ENCODE measurements at places on chromosomes 4 and X.

DNA sequence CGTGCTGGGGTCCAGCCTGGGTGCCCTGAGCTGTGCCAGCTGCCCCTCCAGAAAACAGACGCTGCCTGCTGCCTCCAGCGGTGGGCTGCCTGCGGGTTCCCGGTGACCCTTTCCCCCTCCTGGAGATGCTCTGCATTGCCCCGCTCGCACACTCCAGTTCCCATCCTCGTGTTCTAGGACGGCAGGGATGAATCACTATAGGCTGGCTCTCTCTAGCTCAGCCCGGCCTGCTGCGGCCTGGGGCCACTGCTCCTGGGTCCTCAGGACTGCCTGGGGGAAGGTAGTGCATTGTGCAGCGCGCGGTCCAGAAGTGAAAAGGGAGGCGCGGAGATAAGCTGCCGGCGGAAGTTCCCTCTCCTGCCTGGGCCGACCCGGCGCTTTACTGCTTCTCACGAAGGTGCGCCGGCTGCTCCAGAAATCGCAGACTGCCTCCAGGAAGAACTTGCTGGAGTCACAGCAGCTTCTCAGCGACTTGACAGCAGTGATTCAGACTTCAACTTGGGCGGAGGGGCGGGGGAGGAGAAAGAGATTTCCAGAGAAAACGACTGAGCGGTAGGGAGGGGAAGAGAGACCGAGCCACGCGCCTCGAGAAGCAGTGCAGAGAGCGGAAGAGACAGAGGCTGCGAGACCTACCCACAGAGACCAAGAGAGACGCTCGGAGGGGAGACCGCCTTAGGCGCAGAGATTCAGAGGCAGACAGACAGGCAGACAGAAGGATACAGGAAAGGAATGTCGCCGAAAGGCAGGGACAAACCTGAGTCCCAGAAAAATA, 6.7 kb upstream of the MSX1 start:
- DNase-seq = no peak

DNA sequence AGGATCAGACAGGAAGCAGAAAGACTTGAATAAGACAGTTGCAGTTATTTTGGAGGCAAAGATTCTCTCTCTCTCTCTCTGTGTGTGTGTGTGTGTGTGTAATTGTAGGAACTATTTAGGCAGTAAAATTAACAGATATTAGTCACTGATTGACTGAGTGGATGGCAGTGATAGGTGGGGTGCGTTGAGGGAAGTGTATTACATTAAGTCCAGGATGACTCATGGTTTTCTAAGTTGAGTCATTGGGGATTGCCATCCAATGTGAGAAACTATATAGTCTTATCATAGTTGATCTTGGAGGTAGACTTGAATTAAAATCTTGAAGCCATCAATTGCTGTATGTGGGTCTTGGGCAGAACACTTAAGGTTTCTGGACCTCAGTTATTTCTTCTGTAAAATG, 75.4 kb downstream of the AR start:
- no peak for DNase-seq

DNA sequence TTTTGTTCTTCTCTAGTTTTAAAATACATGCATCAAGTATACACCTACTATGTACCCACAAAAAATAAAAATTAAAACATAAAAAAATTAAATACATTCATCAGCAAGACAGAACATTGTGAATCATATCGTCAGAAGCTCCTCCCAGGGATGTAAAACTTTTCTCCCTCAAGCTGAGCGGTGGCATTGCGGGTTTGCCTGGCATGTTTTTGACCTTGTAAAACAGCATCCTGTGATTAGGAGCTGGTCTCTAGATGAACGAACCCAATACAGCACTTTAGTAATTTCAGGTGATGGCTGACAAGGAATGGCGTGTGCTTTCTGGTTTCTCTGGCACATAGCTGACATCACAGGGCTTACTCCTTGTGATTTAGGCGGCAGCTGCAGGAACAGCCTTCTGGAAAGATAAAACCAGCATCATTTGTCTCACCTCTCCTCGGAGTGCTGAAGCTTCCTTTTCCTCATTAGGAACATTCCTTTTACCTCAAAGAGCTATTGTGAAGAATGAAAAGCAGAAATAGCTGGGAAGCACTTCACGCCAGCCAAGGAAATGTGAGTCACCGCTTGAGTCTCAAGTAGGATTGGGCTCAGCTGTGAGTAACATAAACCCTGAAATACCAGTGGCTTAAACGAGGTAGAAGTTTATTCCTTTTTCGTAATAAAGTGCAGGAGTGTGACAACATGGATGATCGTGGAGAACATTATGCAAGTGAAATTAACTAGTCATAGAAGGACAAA, 44.3 kb downstream of the NYX start:
- peak; percentile 24 for DNase-seq

DNA sequence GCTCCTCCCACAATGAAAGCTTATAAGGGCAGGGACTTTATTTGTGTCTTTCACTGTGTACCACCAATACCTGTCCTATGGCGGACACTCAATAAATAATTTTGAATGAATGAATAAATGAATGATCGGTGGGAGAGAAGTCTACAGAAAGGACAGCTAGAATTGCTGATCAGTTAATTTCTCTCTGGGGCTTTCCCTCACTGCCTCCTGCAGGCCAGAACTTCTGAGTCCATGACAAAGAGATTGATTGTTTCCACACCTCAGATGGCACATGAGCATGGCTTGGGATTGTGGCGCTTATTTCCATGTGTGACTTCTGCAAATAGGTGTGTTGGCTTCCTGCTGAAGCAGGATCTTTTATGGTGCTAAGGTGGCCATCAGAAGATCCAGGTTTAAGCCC, 6.3 kb downstream of the FAM47E start:
- DNase-seq = no peak

DNA sequence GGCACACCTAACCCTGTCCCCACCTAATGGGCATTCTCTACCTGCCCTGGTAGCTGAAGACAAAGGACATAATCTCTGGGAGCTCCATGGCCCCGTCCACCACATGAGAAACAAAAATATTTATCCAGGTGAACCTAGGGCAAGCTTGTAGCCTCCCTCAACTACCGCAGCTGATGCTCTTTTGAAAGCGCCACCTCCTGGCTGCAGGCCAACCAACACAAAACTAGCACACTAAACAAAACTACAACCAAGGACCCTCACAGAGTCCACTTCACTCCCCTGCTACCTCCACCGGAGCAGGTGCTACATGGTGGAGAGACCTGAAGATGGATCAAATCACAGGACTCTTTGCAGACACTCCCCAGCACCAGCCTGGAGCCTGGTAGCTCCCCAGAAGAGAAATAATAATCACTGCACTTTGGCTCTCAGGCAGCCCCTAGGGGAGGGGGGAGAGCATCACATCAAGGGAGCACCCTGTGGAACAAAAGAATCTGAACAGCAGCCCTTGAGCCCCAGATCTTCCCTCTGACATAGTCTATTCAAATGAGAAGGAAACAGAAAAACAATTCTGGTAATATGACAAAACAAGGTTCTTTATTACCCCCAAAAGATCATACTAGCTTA, 111.3 kb upstream of the ATP8A1 start:
- DNase-seq = no peak

DNA sequence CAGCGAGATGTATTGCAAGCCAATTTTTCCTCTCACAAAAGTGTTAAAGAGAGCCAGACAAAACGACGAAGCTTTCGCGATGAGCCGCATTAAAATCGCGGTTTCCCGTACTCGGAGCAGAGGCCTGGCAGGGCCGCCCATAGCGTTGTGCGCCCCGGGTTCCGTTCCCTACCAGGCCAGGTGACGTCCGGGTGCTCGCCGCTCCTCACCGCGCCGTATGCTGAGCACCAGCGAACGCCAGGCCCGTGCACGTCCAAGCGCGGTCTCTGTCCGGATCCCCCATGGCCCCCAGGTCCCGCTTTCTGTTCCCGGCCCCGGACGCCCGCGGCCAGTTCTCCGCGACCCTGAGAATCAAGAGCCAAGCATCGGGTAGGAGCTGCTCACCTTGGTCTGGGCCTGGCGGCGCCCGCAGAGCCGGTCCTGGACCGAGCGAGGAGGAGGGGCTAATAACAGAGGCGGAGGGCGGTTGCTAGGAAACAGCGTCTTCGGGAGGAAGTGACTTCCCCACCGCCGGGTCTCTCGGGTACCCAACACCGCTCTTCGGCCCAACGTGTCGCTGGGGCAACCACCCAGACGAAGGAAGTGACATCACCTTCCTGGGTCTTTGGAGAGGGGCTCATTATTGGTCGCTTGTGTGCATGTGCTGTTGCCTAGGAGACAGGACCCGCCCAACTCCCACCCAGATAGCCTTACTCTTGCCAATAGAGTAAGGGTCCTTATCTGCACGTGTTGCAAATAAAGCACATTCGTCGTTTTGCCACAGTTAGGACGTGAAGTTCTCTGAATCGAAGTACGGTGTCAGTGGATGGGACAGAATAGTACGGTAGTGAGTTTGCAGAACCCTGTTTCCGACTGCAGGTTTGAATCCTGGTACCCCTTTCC, at the start of gene MAP9:
TSS of gene MAP9 (minus strand) at position 579 of the 882 bp plus-strand sequence. CDS start 1,115 bp downstream, outside the sequence.
- peak; percentile 59 for DNase-seq

GRCh38 chr4:39470402-39470801, 11.5 kb downstream of the LIAS start:
- DNase-seq = no peak

GRCh38 chr4:144565527-144566195, 80.3 kb upstream of the HHIP start:
- no peak for DNase-seq

DNA sequence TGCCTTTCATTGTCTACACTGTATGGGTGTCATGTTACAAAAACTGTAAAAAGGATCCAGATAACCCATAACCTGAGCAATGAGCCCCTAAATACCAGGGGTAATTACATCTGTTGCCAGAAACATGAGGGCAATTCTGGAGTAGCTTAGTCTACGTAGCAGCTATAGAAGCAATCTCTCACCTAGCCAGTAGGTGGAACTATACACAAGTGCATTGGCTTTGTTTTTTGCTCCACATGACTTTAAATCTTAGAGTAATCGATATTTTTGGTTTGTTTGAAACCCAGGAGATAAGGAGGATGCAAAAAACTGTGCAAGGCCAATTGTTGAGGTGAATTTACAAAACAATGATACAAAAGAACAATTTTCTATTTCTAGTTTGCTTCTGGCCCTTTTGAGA, 57.5 kb downstream of the GPR82 start:
- peak; percentile 34 for DNase-seq

GRCh38 chr4:8261851-8262535, 7.6 kb upstream of the HTRA3 start:
- DNase-seq = no peak

DNA sequence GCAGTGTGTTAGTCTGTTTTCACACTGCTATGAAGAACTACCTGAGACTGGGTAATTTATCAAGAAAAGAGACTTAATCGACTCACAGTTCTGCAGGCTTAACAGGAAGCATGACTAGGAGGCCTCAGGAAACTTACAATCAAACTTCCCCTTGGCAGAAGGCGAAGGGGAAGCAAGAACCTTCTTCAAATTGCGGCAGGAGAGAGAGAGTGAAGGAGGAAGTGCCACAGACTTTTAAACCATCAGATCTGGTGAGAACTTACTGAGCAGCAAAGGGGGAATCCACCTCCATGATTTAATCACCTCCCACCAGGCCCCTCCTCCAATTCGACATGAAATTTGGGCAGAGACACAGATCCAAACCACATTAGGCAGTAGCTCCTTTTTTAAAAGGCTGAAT, 59.2 kb upstream of the LEF1 start:
- no peak for DNase-seq

DNA sequence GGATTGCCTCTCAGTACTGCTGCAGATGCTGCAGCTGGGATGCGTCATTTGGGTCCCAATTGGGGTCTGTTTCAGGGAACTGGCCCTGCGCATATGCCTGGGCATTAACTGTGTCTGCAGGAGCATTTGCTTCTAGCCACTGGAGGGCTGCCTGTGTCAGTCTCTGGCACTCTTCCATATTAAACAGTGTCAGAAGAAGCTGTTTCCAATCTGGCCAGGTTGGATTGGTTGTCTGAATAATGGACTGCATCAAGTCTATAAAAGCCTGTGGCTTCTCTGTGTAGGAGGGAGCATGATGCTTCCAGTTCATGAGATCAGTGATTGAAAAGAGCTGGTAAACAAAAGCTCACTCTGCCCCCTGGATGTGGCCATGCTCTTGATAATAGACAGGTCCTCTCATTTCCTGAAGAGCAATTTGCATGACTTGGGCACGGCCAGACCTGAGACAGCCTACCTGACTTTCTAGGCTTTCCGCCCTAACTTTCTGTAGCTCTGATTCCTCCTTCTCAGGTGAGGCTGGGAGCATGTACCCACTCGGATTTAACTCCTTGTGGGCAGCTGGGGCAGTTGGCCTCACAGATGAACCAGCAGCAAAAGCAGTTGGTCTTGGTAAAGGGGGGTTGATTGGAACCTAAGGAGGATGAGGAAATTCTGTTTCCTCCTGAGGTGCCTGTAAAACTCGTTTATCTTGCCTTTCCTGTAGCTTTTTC, 29.2 kb downstream of the SULT1E1 start:
- DNase-seq = peak; percentile 23

DNA sequence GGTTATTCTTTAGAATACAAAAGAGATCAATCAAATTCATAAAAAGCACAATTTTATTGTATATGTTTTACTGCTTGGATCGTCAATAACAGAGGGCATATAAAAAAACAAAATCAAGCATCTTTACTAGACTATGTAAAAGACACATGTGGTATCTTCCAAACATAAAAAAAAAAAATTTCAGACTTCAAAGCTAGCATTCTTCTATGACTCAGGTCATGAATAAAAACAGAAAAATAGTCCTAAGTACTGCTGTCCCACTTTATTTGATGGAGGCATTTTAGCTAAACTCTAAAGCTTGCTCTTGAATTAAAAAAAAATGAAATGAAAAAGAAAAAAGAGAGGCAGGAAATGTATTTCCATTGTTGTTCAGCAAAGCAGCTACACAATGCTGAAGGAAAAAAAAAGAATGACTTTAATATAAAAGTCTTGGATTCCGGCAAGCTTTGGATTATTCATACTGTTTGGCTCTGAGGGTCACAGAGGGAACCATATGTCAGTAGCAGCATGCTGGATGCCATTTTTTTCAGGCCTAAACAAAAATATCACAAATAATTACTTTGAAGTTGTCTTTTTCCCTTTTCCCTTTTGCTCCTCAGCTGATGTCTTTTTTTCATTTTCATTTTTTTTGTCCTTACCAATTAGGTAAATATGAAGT, 249.1 kb upstream of the DIAPH2 start:
- DNase-seq = no peak

- no peak for DNase-seq
Measured at GRCh38 chr4:184798504-184798903, 27.3 kb downstream of the ACSL1 start.

- DNase-seq = no peak
Measured at GRCh38 chrX:78708262-78708661, 39.3 kb upstream of the LPAR4 start.

- DNase-seq = no peak
Measured at GRCh38 chr4:132124624-132124974, 1024.5 kb upstream of the PCDH10 start.

GRCh38 chr4:163991298-163991865, 496.9 kb downstream of the TMA16 start:
- no peak for DNase-seq

DNA sequence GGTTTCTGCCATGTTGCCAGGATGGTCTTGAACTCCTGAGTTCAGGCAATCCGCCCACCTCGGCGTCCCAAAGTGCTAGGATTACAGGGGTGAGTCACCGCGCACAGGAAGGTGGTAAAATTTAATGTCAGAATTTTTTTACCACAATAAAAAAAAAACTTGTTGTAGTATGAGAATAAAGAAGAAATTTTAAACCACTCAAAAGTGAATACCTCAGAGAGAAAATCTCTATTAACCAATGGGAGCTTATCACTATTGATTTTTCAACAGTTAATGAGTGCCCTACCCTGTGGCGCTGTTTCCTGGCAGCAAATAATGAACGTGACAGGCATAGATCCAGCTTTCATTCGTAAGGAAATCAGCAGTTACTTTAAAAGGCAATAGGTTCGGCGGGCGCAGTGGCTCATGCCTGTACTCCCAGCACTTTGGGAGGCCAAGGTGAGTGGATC, 32.7 kb upstream of the SLC25A4 start:
- no peak for DNase-seq
